ENCODE measurements at places on chromosomes 7 and 10.

DNA sequence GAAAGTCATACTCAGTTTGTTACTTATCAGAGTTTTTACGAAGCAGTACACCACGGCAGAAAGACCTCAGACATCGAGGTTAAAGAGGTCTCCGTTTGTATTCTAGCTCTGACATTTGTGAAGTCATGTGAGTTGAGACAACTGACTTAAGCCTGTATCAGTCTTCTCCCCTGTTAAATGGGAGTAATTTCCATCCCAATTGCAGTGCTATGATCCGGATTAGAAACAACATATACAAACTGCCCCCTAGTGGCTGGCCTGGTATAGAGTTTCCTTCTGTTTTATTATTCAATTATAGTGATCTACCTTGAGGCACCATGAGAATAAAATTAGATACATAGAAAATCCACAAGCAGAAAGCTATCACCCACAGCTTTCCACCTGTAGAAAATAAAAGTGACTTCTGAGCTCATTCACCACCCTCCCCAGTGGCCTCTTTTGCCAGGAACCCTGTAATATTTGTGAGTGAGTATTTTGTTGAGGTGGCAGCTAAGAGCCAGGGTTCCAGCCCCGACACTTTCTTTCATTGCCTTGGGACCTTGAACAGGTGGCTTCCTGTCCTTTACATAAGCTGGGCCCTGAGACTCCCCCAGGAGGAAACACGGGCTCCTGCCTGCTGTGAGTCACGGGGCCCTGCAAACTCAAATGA is 607.2 kb upstream of the MGMT start:
- no peak for DNase-seq

DNA sequence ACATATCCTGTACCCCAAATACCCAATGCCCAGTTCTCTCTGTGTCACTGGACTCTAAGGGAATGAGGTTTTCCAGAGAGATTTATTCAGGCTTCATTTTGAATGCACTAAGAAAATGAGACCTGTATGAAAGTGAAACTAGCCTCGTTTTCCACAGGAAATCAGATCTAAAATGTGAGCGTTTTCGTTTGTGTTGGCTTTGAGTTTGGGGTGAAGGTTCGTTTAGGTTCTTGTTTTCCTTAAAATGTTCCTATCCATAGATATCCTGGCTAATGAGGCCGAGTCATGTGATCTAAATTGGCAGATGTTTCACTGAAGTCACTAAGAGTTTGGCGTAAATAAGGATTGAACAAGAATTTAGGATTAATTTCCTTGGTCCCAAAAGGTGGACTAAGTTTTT is 90.9 kb upstream of the BMPER start:
- no peak for DNase-seq

- no peak for DNase-seq
Observed at GRCh38 chr10:92593619-92594588, 974 bp downstream of the KIF11 start.

DNA sequence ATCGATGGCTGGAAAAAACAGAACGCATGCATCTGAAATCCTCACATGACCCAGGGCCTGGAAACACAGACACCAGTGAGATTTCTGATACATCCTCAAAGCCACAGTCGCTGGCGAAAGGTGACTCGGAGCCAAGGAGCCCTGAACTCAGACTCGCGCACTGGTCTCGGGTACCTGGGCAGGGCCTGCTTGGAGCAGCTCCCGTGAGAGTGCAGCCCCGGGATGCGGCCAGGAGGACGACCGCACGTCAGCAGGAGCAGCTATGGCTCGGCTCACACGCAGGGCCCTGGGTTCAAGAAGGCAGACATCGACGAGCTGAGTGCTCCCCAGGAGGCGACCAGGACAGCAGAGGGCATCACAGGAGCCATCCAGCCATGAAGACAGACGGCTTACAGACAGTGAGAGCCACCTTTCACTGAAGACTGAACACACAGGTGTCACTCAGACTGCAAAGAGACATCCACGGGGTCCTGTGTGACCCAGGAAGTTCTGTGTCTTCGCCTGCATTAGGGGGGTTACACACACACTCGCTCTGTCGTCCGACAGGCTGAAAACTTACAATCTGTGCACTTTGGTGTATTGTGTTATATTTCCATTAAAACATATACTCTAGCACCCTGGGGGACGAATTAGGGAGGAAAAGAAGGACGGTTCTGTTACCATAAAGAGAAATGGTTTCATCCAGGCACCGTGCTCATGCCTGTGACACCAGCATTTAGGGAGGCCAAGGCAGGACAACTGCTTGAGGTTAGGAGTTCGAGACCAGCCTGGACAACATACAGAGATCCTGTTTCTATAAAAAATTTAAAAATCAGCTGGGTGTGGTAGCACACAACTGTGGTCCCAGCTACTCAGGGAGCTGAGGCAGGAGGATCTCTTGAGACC is 227.7 kb downstream of the MAD1L1 start:
- DNase-seq = no peak

GRCh38 chr7:132359743-132360142 is 216.5 kb downstream of the PLXNA4 start:
- no peak for DNase-seq
